ENCODE measurements at places on chromosomes 5 and 9. TPM values are rescaled to one million over a fixed set of nuclear protein-coding genes. Genes with fewer than 3 reads are reported as not detected.

The DAB2 gene
- total RNA-seq: 245 TPM

The TOMM5 gene
- total RNA-seq: 147 TPM

DNA sequence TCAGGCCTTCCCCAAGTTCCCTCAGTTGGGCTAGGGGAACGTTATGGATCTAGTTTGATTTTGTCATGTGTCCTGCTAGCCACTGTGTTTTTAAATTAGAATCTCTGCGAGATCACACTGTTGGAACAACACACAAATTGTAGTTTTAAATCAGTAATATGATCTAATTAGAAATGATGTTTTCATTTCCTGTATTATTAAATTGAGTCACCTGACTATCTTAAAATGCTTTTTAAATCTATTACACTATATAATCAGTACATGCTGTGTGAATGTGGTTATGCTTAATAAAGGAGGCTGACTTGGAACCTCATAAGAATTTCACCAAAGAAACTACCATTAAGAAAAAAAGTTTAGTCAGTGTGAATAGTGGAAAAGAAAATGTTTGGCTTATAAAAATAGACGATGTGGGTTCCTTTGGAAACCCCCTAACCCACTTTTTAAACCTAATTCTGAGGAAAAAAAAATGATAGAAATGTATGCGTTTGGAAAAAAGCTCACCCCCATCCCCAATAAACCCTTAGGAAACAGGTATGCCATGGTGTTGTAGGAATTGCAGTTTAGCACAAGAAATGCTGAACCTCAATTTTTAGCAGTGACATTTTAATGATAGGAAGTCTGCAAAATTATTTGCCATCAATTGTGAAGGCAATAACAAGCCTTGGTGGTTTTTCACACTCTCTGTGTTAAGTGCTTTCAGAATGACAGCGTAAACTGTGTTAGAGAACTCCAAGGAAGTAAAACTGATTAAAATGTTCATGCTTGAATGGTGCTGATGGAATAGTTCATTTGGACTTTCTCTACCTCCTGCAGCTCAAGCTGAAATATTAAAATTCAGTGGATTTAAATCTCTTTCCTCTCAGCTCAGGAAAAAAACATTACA lies 59.0 kb downstream of the TLE4 start:
- no peak for DNase-seq
- peaks cover 7% of the 10 kb centered on the region for H3K4me1 ChIP-seq
- no peak overlapping the region for H3K4me3 ChIP-seq

GRCh38 chr5:122007546-122007945 lies 45.8 kb downstream of the SRFBP1 start:
- no peak for DNase-seq
- no peak overlapping the region for H3K4me3 ChIP-seq
- no peak overlapping the region for H3K27ac ChIP-seq
- H3K4me1 ChIP-seq: no peaks in the 10 kb centered on the region
- no peaks in the 10 kb centered on the region for H3K27me3 ChIP-seq

- no peak for DNase-seq
- no peaks in the 10 kb centered on the region for H3K27me3 ChIP-seq
- H3K4me3 ChIP-seq: peak overlapping the region; percentile 56
- H3K27ac ChIP-seq: peak overlapping the region; percentile 6
- peaks cover 12% of the 10 kb centered on the region for H3K4me1 ChIP-seq
Measured at GRCh38 chr9:83956436-83957247, 23.4 kb downstream of the HNRNPK start.

DNA sequence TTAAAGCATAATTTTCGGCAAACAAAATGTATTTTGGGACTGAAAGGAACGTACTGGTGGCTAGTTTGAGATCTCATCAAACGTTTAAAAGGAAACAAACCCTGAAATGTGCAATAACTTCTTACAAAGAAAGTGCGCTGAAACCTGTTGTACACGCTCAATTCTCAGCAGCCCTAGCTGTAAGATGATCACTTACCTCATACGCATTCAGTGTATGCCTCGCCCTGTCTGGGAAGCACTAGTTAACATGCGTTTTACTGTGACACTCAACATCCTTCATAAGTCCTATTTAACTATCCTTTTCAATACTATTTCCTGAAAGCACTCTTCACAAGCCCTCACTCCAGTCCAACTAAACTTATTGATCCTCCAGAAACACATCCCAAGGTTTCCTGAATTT lies 485.0 kb upstream of the EDIL3 start:
- no peaks in the 10 kb centered on the region for H3K36me3 ChIP-seq
- no peak overlapping the region for H3K27ac ChIP-seq
- DNase-seq: no peak
- no peaks in the 10 kb centered on the region for H3K4me1 ChIP-seq
- no peaks in the 10 kb centered on the region for H3K27me3 ChIP-seq

DNA sequence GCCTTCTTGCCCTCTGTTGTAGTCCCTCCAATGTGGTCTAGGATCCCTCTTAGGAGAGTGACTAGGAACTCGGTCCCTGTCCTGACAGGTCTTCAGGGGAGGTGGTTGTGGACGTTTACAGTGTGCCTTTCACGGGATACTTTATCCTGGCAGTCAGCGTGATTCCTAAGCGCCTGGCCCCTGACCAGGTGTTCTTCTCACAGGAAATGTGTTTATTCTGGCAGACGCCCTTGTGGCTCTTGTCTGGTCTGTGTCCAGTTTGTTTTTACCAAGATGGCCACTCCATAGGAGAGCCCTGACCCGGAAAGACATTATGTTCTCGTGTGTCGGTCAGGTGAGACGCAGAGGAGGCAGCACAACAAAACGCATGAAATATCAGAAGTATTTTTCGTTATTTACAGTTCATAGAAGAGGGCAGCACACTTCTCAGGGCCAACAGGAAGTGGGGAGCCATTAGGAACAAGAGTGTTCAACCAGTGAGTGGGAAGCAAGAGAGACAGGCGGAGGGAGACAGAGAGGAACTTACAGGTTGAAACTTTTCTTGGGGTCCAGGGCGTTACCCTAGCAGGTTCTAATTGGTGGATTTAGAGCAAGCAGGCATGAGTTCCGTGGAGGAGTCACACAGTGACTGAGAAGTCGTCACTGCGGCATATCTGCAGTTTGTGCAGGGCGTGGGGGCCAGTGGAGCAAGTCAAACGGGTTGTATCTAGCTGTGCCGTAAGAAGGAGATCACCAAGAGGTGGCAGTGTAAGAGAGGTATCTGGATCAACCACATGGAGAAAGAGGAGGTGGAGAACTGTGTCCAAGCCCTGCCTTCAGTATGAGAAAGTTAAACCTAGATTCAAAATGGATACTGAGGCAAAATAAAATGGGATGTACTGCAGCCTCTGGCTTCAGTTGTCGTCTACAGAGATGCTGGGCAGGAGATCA lies 412.9 kb downstream of the ZSWIM6 start:
- H3K4me3 ChIP-seq: no peak overlapping the region
- no peak for DNase-seq
- peaks cover 2% of the 10 kb centered on the region for H3K27me3 ChIP-seq
- no peaks in the 10 kb centered on the region for H3K36me3 ChIP-seq
- H3K27ac ChIP-seq: no peak overlapping the region

- no peak overlapping the region for H3K27ac ChIP-seq
- H3K27me3 ChIP-seq: no peaks in the 10 kb centered on the region
- H3K4me1 ChIP-seq: no peaks in the 10 kb centered on the region
- DNase-seq: no peak
Measured at GRCh38 chr5:151718646-151719045, 31.9 kb upstream of the SPARC start.

DNA sequence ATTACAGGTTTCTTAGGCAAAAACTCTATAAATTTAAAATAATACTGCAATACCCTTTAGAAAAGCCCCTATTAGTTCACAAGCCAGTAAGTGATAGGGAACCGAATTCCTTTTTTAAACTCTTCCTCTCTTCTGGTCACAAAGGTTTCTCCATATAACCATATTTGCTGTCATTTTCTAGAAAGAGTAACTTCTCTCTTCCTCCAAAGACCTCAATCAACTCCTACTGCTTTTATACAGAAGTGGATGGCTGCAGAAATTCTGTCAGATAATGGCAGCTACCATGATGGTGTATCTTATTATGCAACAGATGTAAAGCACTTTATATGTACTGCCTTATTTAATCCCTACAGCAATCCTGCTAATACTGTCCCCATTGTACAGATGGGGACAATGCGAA lies 6.2 kb downstream of the TUT7 start:
- H3K27ac ChIP-seq: no peak overlapping the region
- peaks cover 18% of the 10 kb centered on the region for H3K4me1 ChIP-seq
- DNase-seq: no peak
- no peaks in the 10 kb centered on the region for H3K27me3 ChIP-seq

DNA sequence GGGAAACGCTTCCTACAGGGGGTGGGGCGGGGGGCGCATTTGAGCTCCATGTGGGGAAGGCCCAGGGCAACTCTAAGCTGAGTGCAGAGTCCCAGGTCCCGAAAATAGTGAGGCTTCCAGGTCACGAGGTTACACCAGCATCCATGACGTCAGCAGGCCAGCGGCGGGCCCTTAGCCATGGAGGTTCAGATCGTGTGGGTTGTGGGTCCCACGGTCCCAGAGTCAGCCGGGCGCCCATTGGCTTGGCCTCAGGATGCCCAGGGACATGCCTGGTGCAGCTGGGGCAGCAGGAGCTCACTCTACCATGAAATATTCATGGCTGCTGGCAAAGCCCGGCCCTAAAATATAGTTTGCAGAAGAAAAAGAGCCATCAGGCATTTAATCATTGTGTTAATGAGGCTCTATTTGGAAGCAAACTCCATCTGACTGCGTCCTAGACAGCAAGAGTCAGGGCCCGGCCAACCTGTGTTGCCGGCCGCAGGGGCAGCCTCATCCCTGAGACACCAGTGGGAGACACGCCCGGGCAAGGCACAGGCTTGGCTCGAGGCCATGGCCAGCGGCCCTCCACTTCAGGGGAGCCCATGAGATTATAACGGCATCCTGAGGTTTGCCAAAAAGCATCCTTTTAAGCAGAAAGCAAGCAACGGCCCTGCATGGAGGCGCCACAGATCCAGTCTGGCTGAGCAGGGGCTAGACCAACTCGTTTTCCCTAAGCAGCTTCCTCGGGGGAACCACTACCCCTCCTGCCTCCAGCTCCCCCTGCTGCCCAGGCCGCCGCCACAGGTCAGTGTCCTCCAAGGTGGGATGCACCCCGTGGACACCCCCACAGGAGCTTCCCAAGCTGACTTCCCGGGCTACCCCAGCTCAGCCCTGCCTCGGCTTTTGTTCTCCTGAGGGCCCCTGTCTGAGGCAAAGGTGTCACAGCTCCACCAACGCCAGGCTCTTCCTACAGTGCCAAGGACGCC lies 108.9 kb upstream of the PPP1R26 start:
- no peaks in the 10 kb centered on the region for H3K36me3 ChIP-seq
- H3K4me1 ChIP-seq: no peaks in the 10 kb centered on the region
- no peaks in the 10 kb centered on the region for H3K27me3 ChIP-seq
- DNase-seq: no peak
- no peak overlapping the region for H3K27ac ChIP-seq

GRCh38 chr5:172911628-172911880 lies 47.7 kb upstream of the RPL26L1 start:
- H3K4me1 ChIP-seq: peaks cover 15% of the 10 kb centered on the region
- no peak for DNase-seq

Measured in endothelial cell of umbilical vein (primary cell).